NCI-H187 (cell line): ENCODE measurements at places on chromosomes 2 and 18.

GRCh38 chr2:8831516-8831915 lies 5.9 kb downstream of the KIDINS220 start:
- no peak for DNase-seq

- no peak for DNase-seq
Measured at GRCh38 chr2:19035238-19035637, 323.2 kb downstream of the OSR1 start.

DNA sequence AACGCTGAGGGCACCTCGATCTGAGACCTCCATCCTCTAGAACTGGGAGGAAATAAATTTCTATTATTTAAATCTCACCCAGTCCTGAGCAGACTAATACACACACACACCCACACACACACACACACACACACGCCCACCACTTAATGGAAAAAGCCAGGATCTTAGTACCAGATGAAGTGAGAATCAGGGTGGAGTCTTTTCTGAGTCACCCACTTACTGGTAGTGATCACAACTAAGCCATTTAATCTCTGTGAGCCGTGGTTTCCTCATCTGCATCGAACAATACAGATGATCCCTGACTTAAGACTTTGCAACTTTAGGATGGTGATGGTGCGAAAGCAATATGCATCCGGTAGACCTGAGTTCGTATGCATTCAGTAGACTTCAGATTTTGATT lies 18.6 kb downstream of the THNSL2 start:
- DNase-seq = no peak

DNA sequence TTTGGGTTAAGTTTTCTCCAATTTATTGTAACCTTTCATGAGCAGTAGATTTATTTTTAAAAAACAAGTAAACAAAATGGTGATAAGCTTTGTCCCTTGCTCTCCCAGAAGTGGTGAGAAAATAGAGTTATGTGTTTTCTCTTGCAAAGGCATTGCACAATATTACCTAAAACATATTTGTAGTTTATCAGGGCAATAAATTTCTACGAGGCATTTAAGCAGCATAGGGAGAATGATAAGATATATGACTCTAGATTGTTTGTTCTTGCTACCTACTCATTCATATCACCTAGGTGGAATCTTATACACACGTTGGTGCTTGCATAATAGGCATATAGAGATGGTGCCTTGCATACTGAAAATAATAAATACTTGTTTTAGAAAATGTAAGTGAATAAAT lies 201.7 kb downstream of the MYO1B start:
- no peak for DNase-seq

DNA sequence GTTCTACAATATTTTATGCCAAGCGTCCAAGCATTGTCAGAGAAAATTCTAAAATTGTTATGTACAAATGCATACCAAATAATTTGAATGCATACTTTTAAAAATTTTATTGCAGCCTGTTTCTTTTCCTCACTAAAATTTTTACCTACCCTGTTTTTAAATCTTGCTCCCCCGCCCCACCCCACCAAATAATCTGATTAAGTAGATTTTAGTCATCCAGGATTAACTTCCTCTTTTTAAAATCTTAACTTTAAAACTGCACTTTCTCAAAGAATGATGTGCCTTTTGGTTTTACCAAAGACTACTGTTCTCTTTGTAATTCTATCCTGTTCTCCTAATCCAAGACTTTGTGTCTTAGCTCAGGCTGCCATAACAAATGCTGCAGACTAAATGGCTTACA lies 269.4 kb upstream of the FN1 start:
- no peak for DNase-seq

DNA sequence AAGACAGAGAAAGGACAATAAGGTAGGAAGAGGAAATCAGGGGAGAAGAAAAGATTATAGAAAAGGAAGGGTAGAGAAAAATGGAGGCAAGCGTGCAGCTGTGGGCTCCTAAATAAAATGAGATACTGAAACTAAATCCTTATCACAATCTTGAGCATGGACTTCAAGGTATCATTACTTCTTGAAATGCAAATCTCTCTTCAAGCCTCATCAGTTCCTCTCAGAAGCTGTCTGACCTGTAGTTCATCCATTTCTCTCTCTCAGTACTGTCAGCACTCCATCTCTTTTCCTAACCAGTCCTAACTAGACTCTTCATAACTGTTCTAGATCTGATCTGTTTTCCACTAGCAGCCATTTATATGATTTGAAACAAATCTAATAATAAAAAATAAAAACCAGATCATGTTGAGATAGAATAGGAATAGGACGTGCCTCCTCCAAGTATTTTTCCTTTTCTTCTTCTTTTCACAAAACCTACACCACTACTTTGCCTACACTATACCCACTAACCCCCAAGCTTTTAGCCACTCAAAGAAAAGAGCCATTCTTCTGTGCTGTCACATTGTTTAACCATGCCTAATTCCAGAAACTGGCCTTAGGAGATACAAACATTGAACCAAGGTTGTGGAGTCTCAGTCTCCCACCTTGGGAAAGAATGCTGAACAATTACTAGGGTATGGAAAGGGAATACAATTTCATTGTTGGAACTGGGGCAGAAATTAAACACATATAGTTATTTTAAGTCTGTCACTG lies 21.1 kb downstream of the BABAM2 start:
- no peak for DNase-seq

GRCh38 chr2:80293039-80293438 lies 11.5 kb downstream of the LRRTM1 start:
- no peak for DNase-seq

DNA sequence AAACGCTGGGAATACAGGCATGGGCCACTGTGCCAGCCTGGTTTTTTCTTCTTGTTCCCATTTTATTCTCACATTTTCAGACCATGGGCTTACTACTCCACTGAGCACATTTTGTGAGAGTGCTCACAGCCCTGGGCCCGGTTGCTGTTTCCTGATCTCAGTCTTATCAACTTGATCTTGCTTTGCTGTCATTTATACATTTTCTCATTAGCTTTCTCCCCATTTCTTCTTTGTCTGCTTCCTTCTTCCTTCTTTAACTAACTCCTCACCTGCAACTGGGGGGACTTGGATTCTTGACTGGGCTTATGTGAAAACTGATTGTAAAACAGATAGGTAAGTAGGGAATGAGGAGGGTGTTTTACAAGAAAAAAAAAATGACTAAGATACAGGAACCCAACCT lies 117.3 kb downstream of the PLB1 start:
- no peak for DNase-seq

GRCh38 chr18:25171334-25171733 lies 180.6 kb downstream of the ZNF521 start:
- no peak for DNase-seq

DNA sequence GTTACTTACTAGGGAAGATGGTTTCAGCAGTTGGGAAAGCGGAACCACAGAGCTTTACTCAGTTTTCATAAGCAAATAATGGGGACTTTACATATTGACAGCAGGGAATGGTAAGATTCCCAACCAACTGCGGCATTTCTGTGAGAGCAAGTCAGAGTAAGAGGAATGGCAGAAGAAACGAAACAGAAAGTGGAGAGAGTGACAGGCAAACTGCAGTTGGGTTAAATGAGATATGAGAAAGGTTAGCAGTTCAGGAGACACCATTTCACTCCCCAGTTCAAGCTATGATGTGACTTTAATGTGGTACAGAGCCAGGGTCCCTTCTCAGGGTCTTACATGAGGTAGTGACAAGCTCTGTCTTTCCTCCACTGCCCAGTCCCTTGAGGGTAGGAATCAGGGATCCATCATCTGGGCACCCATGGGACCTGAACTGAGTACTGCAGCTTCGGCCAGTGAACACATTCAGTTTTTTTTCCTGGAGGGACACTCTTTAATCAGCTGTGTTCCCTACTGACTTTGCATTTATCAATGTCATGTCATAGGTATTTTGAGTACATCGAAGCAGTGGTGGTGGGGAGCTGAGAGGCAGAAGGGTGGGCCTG lies 33.0 kb upstream of the GREB1 start:
- no peak for DNase-seq

- DNase-seq = no peak
Measured at GRCh38 chr2:69086466-69086865, 73.5 kb downstream of the ANTXR1 start.

- no peak for DNase-seq
Measured at GRCh38 chr18:12891561-12891960, 7.5 kb upstream of the PTPN2 start.

DNA sequence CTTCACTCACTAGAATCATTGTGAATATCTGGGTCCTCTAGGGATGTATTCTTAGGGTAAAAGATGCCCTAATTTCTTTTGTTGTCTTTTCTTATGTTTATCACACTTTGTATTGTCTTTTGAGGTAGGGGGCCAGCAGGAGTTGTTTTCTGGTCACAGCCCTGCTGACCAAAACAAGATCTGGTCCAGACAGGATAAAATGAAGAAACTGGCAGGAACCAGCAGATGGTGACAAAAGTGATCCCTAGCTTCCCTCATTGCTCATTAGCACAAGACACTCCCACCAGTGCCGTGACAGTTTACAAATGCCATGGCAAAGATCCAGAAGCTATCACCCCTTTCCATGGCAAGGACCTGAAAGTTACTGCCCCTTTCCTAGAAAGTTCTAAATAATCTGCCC lies 81.7 kb upstream of the CCDC85A start:
- DNase-seq = no peak

DNA sequence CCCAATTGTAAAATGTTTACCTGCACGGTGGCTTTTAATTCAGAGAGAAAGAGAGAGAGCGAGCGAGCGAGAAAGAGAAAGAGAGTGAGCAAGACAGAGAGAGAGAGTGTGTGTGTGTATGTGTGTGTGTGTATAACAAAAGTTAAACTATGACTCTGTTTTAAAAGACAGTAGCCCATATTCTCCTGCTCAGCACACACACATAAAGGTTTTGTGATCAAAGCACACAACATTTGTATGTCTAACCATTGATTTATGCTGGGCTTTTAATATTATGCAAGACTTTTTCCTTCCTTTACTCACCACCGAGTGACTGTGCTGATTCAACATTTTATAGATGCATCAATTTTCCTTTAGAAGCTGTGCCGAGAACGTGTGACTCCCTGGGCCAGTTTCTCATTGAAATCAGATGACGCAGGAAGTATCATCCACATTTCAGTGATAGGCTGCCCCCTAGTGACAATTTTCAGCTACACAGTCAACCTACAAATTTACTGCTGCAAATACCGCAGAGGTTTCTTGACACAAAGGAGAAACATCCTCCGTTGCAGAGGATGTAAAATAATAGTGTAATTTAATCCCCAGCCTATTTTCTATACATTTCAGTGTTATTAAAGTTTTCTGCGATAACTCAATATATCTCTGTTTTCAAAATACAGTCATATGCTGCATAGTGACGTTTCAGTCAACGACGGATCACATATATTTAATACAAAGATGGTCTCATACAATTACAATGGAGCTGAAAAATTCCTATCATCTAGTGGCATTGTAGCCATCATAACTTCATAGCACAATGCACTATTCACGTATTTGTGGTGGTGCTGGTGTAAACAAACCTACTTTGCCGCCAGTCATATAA lies 165.9 kb upstream of the TANK start:
- DNase-seq = peak; percentile 30

DNA sequence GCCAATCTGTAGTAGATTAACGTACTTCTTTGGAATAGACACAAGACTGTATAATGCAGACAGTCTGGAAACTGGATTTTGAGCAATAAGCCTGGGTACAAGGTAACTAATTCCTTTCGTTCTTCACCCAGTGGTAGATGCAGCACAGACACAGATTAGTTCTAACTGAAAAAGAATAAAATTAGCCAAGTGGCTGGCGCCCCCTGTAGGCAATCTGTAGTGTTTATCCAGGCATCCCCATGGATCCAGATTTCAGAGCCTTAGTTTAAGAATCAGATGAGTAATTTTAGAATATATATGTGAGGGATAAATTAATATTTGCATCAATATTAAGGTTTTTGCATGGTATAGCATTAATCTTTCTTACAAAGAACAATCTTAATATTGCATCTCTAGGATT lies 563.9 kb downstream of the DCC start:
- no peak for DNase-seq

- no peak for DNase-seq
Measured at GRCh38 chr2:162174746-162175145, 22.7 kb upstream of the GCG start.

GRCh38 chr2:98501876-98502275 lies 57.2 kb downstream of the INPP4A start:
- DNase-seq = no peak

DNA sequence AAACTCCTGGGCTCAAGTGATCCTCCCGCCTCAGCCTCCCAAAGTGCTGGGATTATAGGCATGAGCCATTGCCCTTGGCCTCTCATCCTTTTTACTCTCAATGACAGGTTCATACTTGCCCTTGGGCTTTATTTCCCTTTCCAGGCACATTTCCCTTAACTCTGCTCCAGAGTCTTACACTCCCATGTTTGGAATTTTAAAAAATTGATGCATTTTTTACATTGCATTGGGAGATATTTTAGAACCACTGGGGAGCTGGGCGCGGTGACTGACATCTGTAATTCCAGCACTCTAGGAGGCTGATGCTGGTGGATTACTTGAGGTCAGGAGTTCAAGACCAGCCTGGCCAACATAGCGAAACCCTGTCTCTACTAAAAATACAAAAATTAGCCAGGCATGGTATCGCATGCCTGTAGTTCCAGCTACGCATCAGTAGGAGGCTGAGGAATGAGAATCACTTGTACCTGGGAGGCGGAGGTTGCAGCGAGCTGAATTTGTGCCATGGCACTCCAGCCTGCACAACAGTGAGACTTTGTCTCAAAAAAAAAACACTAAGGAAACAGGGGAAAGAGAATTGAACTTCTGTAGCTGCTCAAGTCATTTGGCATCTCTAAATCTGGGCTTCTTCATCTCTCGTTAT lies 18.2 kb downstream of the TGIF1 start:
- DNase-seq = no peak

- DNase-seq = no peak
Measured at GRCh38 chr2:109690822-109691541, 76.8 kb downstream of the SOWAHC start.

GRCh38 chr2:179447839-179448447 lies 183.3 kb upstream of the SESTD1 start:
- DNase-seq = no peak

- no peak for DNase-seq
Measured at GRCh38 chr18:57918601-57919000, 115.5 kb upstream of the ATP8B1 start.

- DNase-seq = no peak
Measured at GRCh38 chr2:197358931-197359330, 48.4 kb upstream of the ANKRD44 start.

DNA sequence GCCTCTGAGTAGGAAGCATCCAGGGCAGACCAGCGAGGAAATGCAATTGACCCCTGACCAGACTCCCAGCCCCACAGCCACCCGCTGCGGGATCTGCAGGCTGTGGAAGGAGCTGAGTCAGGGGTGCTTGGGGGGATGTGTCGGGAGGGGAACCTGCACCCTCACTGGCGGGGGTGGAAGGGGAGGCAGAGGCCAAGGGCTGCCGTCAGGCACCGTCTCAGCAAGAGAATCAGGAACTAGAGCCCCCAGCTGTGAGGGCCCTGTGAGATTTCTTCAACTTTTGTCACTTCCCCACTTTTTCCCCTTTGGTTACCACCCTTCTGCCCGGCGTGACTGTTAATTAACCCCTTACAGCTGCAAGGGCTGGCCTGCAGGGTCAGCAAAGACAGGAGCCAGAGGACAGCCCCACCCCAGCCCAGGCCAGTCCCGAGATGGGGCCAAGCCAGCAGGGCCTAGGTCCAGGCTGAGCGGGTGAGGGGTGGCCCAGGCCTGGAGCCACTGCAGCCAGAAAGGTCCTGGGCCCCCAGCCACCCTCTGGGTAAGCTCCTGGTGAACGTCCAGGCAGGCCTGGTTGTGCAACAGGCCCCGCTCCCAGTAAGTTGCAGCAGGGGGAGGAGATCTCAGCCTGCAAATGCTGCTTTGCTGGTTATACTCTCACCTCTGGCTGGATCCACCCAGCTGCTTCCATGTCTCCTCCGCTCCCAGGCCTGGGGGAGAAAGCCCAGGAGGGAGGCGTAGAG lies 147.0 kb upstream of the ID2 start:
- no peak for DNase-seq

- no peak for DNase-seq
Measured at GRCh38 chr2:15768615-15769014, 171.7 kb upstream of the MYCN start.
